ENCODE measurements at places on chromosomes 1 and 21.

GRCh38 chr1:200674838-200675587, 5.3 kb upstream of the DDX59 start:
- no peak for DNase-seq

GRCh38 chr1:33682371-33682770, 181.5 kb upstream of the HMGB4 start:
- DNase-seq = no peak

DNA sequence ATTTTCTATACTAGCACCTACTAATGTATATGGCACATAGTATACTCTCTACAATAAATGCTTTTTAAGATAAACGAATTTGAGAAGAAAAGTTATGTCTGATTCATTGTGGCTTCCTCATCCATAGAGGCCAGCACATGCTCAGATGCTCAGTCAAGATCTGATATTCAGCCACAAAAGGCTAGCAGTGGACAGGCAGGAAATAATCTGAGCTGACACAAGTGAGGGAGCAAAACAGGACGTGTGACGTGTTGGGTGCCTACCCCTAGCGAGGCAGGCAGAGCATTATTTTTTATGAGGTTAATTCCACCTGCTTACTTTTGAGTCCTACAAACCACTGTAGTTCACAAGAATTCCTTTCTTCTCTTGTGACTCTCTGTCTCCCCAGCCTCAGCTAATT, 550.9 kb downstream of the SMYD3 start:
- DNase-seq = no peak

DNA sequence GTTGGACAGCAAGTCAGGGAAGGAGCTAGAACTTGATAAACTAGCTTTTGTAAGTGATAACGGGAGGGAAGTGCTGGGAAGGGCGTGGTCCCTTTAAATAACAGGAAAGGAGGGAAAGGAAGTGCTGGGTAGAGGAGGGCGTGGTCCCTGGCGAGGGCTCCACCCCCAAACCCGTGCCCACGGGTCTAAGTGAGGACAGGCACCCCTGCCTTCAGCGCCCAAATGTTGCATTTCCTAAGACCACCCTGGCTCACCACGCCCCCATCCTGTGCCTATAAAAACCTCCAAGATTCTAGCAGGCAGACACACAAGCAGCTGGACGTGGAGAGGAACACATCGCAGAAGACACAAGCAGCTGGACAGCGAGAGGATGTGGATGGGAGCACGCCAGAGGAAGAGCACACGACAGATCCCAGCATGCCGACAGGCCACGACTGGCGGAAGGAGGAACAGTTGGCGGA, 58.5 kb downstream of the PALMD start:
- DNase-seq = no peak

- no peak for DNase-seq
Observed at GRCh38 chr1:186700722-186701121, 20.5 kb upstream of the PTGS2 start.

DNA sequence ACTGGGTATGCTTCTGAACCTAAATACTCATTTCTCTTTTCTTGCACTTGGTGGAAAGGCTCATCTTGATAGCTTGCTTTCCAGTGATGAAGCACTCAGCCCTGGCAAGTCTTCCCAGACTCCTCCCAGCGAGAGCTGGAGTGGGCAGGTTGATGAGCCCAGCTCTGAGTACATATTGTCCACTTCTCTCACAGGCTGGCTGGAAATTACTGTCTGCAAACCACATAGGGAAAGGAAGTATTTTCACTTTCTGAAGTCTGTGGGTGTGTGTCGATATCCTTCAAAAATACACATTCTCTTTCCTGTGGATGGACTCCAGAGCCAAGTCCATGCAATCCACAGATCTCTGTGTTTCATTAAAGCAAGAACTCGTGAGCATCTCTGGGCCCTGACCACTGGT, 38.7 kb upstream of the CNTN2 start:
- no peak for DNase-seq

- no peak for DNase-seq
Observed at GRCh38 chr1:94940738-94941137, 13.8 kb upstream of the CNN3 start.

DNA sequence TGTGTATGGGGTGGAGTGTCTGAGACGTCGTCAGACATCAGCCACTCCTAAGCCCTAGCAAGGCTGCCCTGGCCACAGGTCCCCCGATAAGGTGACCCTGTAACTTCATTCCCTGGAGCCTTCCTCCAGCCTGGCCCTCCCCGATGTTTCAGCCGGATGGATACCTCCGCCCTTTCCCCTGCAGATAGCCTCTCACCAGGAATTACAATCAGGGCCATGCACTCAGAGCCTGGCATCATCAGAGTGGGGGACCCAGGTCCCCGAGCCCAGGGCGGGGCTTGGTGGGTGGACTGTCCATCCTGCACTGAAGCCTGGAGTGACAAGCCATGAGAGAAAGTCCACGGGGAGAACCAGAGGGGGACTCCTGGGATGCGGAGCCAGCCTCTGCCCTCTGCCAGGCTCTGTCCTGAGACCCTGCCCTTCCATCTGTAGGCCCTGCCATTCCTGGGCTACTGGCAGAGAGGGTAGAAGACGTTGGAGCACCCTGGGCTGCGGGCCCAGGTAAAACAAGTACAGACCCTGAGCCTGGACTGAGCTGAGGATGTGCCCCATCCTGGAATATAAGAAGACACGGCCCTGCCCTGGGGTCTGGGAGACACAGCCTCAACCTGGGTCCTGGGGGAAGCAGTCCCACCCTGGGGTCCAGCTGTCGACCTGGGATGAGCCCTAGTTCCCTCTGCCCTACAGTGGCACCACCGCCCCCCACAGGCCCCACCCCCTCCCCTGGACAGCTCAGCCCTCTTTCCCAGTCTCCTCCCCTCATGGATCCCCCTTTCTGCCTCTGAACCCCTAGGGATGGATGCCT, 16.8 kb upstream of the ARF1 start:
- no peak for DNase-seq

DNA sequence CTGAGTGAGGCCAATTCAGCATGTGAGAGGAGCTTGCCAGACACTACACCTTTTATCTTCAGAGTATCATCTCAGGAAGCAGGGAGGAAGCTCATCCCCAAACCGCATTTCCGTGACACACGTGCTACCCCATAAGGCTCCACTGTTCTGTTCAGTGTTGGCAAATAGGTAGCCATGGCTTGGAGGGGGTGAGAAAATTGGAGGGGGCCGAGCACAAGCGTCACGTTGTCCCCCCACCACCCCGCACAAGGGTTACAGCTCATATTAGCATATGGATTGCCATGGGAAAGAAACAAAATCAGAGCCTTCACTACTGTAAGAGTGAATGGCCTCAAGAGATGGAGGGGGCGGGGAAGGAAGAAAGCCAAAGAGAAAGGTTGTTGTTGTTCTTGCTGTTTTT, 46.7 kb downstream of the OLIG1 start:
- no peak for DNase-seq

DNA sequence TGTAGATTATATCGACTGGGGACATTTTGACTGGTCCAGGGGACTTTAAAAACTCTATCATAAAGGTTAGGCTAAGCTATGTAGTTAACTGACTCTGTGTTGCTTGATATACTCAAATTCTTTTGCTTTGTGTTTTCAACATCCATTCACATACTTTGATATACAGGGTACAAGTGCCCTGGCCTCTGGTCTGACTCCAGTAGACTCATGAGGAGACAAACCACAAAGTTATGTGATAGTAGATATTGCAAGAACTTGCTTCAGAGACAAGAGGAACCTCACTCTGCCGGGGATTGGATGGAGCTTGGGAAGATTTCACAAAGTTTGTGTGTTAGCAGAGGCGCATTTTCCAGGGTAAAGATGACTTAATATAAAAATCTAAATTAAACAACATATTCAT, 1.3 kb downstream of the GORAB start:
- DNase-seq = no peak

DNA sequence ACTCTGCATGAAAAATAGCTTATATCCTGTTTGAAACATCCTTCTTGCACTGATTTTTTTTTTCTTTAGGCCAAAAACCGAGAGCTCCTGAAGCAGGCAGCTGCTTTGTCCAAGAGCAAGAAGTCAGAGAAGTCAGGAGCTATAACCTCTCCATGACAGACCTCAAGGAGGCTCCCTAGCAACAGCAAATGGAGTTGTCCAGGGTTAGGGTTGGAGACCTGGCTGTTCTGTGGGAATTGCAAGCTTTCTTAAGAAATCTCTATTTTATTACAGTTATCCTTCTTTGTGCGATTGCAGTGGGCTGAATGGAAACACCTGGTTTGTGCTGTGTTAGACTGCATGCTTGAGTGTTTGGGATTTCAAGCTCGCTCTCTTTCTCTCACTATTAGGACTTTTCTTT, 12.6 kb upstream of the STX12 start:
- DNase-seq = no peak

DNA sequence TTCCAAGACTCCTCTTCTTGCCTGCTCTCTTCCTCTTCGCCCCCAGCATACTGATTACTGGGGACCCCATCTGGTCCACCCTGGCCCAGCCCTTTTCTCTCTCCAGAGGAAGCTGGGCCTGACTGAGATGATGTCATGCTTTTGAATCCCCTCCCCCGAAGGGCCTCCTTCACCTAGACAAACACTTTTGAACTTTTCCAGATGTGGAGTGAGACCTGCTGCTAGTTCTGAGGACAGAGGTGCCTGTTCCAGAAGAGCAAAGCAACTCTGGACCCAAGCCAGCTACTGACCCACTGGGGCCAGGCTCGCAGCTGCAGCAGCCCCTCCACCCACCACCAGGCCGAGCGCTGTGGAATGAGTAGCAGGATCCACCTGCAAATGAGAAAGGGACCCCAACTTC, 8.4 kb downstream of the CD34 start:
- no peak for DNase-seq

DNA sequence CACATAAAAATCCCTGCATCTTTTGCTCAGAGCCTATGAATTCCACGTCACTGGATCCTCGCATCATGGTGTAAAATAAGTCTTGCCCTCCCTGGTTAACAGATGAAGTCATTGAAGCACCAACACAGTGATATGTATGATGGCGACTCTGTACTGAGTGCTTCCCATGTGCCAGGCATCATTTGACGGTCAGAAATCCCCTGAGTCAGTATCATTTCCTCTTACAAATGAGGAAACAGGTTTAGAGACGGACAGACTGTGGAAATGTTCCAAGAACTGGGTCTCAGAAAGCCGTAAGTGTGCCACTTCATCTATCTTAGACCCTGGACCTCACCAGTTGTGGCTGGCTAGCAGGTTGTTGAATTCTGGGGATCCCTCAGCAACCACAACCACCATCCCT, 5.1 kb upstream of the OLFML2B start:
- no peak for DNase-seq

- DNase-seq = no peak
Observed at GRCh38 chr1:207951652-207952051, 40.7 kb upstream of the CD34 start.

GRCh38 chr1:200372885-200373181, 37.0 kb downstream of the ZNF281 start:
- DNase-seq = no peak

DNA sequence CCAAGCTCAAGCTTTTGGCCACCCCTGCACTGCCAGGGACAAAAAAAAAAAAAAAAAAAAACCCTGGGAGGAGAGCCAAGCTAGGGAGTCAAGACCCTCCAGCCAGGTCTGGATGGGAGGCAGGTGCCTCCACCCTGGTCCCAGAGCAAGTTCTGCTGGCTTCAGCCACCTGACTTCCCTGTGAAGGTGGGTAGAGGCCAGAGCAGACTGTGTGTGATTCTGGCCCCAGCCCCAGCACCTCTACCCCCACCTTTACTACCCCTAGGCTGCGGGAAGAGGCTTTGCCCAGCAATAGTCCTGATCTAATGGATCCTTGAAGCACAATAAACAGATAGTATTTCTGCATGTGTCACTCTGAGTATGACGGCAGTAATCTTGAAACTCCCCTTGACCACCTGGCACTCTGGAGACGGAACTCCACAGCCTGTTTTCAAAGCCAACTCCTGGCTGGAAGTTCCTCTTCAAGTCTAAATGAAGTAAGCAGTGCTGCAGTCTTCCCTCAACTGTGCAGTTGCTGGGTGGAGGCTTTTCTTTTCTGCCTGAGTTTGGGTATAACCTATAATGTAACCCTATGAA, 9.8 kb downstream of the PDZK1IP1 start:
- DNase-seq = no peak

- DNase-seq = no peak
Observed at GRCh38 chr1:37169743-37170275, 135.5 kb upstream of the GRIK3 start.

DNA sequence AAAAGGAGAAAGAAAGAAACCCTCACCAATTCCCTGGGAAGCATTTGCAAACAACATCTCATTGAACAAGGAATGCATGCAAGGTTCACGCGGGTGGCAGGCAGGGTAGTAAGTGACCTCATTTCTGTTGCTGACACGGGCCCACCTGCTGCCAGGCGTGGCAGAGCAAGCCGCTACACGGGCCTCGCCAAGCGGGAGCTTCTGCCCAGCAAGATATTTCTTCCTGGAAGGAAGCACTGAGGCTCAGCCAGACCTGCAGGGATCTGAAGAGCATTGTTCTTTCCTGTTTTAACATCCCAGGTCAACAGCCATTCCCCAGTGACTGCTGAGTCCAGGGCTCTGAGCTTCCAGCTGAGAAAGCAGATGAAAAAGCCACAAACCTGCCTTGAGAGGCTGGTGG, 91.9 kb upstream of the IGSF21 start:
- no peak for DNase-seq

GRCh38 chr1:204128964-204129896, 22.6 kb downstream of the ETNK2 start:
- peak; percentile 15 for DNase-seq

DNA sequence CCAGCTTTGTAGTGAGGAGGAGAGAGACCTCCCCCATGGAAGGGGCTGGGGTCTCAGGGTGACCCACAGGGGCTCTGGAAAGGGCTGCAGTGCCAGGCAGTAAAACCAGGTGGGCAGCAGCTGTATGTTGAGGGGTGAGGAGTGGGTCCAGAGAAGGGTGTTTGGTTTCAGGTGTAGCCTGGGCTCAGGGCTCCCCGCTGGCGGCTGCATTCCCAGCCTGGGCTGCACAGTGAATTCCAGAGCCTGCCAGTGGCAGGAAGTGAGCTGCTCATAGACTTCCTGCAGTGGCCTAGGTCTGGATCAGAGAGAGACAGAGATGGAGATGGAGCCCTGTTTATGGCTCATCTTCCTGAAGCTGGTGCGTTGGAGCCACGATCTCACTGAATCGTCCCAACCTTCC, 356.4 kb downstream of the PTPRU start:
- no peak for DNase-seq

GRCh38 chr1:40703316-40703715, 11.8 kb downstream of the NFYC start:
- DNase-seq = no peak

DNA sequence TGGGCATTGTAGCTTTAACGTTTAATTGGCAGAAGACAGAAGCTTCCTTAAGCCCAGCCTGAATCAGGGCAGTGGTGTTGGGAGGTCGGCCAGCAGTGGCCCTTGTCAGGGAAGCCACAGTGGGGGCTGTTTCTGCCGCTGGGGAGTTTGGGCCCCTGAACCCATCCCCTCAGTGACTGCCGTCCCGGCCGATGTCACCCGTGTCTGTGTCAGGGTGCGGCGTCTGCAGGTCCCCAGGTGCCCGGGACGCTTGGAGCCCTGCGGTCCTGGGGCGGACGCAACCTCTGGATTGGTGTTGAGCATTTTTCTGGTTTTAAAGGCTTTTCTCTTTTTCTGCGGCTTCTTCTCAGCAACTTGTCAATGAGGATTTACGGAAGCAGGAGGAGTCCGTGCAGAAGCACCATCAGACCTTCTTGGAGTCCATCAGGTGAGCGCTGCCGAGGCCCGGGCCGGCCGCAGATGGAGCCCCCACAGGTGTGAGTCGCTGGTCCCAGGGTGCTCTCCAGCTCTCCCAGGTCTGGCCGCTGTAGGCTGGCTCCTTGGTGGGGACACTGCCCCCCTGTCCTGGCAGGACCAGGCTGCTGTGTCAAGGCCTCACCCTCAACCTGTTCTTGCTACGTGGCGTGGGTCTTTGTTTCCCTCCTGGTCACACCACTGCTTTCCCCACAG, 2.3 kb downstream of the ATAD3C start:
- DNase-seq = no peak
